CD4-positive, CD25-positive, alpha-beta regulatory T cell (primary cell): ENCODE measurements at places on chromosomes 2 and 18. TPM values are rescaled to one million over a fixed set of nuclear protein-coding genes. Genes with fewer than 3 reads are reported as not detected.

GRCh38 chr2:101989740-101990460 lies 1.9 kb upstream of the IL1R2 start:
- H3K27ac ChIP-seq = no peak overlapping the region
- H3K27me3 ChIP-seq = no peaks in the 10 kb centered on the region
- no peaks in the 10 kb centered on the region for H3K36me3 ChIP-seq
- H3K4me3 ChIP-seq = no peak overlapping the region

DNA sequence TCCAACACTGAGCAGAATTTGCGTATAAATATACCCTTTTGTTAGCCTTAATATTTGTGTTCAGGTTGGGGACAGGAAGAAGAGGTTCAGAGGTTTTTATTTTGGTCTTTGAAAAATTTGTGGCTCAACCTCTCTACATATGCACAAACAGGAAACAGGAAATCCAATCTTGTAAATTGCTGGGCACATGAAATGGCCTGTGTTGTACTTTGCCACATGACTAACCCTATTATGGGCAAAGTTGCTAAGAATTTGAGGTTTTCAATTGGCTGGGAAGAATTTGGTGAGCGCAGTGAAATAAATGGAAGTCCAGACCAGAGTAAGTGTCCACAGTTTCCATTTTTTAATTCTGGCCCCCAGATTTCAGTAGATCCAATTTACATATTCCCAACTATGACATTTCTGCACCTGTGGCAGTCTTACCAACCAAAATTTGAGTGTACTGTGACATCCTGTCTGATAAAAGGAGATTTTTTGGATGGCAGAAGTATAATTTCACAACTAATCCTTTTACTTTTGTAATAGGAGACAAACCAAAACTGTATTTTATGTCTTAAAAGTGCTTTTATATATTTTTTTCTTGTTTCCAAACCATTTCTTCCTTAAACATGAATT lies 63.6 kb downstream of the COX7A2L start:
- peak overlapping the region; percentile 68 for H3K4me3 ChIP-seq
- no peaks in the 10 kb centered on the region for H3K27me3 ChIP-seq
- H3K36me3 ChIP-seq = peaks cover 41% of the 10 kb centered on the region
- H3K4me1 ChIP-seq = peaks cover 70% of the 10 kb centered on the region
- peak overlapping the region; percentile 60 for H3K27ac ChIP-seq
- DNase-seq = peak; percentile 77

MYCN gene
- 2.2 TPM for total RNA-seq

DNA sequence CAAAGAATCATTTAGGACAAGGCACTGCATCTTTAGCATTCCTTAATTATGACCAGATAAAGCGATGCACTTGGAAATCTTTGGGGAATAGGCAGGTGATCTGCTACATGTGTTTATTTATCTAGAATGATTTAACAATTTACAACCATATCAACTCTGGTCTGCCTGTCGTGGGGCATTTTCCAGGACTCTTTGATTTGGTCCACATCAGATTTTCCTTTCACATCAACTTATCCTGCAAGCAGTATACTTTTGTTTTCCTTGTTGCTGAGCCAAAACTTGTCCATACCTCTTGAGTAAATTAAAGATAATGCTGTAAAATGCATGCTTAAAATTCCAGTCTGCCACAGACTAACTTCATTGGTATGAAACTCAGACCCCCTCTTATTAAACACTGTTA lies 312.4 kb upstream of the TCF4 start:
- no peak for DNase-seq
- no peak overlapping the region for H3K27ac ChIP-seq
- H3K36me3 ChIP-seq = no peaks in the 10 kb centered on the region
- H3K4me1 ChIP-seq = no peaks in the 10 kb centered on the region

STON1 gene
- 3.4 TPM for total RNA-seq

SMYD5 gene
- 30.3 TPM for total RNA-seq

DNA sequence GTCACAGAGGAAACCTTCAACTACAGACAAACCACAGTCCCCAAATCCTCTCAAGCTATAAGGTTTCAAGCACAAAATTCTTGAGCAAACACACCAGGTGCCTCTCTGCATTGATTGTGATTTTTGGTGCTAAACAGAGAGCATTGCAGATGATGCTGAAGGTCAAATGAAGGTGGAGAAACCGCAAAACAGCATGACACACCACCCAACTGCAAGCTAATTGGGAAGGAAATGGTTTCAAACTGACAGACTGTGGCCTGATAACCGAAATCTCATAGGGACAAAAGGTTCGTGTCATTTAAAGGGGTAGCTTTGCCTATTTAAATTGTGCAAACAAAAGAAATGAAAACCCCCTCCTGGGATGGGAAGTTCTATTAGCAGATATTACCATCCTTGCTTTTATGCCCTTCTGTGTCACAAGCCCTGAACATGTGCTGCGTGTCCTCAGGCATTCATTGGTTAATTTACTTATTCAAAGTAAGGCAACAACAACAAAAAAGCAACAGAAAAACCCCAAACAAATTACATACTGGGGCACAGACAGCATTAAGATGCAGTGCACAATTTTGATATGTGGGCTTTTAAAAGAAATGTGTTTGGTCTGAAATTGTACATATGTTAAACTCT lies 154.9 kb downstream of the AQP4 start:
- H3K27ac ChIP-seq = no peak overlapping the region
- H3K4me3 ChIP-seq = no peak overlapping the region
- H3K4me1 ChIP-seq = no peaks in the 10 kb centered on the region
- DNase-seq = no peak

NPPC gene
- total RNA-seq = not detected

DNA sequence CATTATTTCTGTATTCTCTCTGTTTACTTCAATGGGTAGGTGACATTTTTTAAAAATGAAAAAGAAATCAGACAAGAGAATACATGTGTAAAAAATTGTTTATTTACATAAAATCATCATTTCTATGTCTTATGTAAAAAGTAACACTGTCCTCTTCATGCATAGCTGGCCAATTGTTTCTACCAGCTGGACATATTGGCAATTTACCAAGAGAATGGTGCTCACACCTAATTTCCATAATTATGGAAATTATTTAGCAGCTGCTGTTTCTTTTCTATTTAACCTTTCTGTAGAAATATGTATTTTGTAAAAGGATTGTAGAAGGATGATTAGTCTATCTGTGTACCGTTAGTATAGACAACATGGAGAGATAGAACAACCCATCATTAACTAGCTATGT lies 791.9 kb downstream of the TRIB2 start:
- no peaks in the 10 kb centered on the region for H3K27me3 ChIP-seq
- no peak overlapping the region for H3K4me3 ChIP-seq
- DNase-seq = no peak
- H3K4me1 ChIP-seq = no peaks in the 10 kb centered on the region

AP1S3 gene
- total RNA-seq = 3.7 TPM

ABCB11 gene
- total RNA-seq = not detected

DNA sequence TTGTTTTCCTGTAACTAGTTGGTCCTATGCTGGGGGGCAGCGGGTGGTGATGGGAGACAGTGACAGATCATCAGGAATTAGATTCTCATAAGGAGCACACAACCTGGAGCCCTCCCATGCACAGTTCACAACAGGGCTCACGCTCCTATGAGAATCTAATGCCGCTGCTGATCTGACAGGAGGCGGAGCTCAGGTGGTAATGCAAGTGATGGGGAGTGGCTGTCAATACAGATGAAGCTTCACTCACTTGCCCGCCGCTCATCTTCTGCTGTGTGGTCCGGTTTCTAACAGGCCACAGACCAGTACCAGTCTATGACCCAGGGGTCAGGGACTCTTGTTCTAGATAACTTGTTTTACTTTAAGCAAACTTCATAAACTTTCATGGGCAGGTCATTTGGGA lies 205.3 kb upstream of the SLC14A2 start:
- no peak for DNase-seq
- H3K27me3 ChIP-seq = no peaks in the 10 kb centered on the region
- no peaks in the 10 kb centered on the region for H3K36me3 ChIP-seq
- no peak overlapping the region for H3K4me3 ChIP-seq
- no peak overlapping the region for H3K27ac ChIP-seq

- H3K4me1 ChIP-seq = no peaks in the 10 kb centered on the region
- H3K27me3 ChIP-seq = peaks cover 4% of the 10 kb centered on the region
- H3K4me3 ChIP-seq = no peak overlapping the region
- no peak overlapping the region for H3K27ac ChIP-seq
- no peak for DNase-seq
Observed at GRCh38 chr2:191835539-191836350, 11.1 kb downstream of the CAVIN2 start.

- no peaks in the 10 kb centered on the region for H3K36me3 ChIP-seq
- H3K4me3 ChIP-seq = no peak overlapping the region
- H3K27ac ChIP-seq = no peak overlapping the region
- DNase-seq = no peak
- H3K4me1 ChIP-seq = peaks cover 22% of the 10 kb centered on the region
- no peaks in the 10 kb centered on the region for H3K27me3 ChIP-seq
Observed at GRCh38 chr2:60811491-60812375, 55.7 kb downstream of the PAPOLG start.

- H3K4me3 ChIP-seq = no peak overlapping the region
- no peaks in the 10 kb centered on the region for H3K4me1 ChIP-seq
- no peak overlapping the region for H3K27ac ChIP-seq
- DNase-seq = no peak
Observed at GRCh38 chr2:119264781-119265692, 41.4 kb downstream of the STEAP3 start.
